ENCODE measurements at places on chromosomes 7 and 10. TPM values are rescaled to one million over a fixed set of nuclear protein-coding genes. Genes with fewer than 3 reads are reported as not detected.
A peak's percentile ranks its signal among the peaks of the same experiment; 100 is the strongest.

DNA sequence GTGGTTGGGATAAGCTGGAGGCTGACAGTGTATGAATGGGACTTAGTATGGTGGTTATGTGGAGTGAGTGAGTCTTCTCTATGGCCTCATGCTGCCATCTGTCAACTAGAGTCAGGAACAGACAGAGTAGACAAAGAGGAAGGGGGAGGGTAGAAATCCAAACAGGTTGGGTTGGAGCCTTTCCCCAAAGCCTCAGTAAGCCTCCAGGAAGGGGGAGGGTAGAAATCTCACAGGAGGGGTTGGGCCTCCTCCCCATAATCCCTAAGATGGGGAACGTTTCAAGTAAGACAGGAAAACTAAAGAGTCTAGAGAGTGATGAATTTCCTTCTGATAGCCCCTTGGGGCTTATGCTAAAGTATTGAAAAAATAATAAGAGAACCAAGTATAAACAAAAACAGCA is 2.0 kb upstream of the AKR1B15 start:
- DNase-seq, result peak; percentile 72
- H3K4me1 ChIP-seq, result peaks cover 34% of the 10 kb centered on the region
- peak overlapping the region; percentile 35 for H3K27ac ChIP-seq
- H3K4me3 ChIP-seq, result peak overlapping the region; percentile 47
- H3K36me3 ChIP-seq, result no peaks in the 10 kb centered on the region

The PSTK gene
- 7.9 TPM for total RNA-seq

The WEE2 gene
- not detected for total RNA-seq

DNA sequence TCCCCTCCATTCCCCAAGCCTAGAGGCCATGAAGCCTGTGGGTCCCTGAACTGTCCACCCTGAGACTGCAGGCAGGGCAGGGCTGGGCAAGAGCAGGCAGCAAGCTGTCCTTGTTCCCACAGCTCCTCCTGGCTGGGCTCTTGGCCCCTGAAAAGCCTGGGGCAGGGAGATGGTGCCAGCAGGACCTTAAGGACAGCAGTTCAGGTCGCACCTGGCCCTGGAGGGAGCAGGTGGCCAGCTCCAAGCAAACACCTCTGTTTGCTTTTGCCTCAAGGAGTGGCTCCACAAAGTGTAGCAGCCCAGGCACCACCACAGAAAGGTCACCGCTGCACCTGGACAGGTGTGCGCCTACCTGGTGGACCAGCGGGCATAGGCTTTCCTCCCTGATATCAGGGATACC is 5.2 kb downstream of the RET start:
- no peak overlapping the region for H3K27ac ChIP-seq
- H3K4me1 ChIP-seq, result no peaks in the 10 kb centered on the region
- DNase-seq, result no peak
- H3K36me3 ChIP-seq, result no peaks in the 10 kb centered on the region
- H3K27me3 ChIP-seq, result no peaks in the 10 kb centered on the region

DNA sequence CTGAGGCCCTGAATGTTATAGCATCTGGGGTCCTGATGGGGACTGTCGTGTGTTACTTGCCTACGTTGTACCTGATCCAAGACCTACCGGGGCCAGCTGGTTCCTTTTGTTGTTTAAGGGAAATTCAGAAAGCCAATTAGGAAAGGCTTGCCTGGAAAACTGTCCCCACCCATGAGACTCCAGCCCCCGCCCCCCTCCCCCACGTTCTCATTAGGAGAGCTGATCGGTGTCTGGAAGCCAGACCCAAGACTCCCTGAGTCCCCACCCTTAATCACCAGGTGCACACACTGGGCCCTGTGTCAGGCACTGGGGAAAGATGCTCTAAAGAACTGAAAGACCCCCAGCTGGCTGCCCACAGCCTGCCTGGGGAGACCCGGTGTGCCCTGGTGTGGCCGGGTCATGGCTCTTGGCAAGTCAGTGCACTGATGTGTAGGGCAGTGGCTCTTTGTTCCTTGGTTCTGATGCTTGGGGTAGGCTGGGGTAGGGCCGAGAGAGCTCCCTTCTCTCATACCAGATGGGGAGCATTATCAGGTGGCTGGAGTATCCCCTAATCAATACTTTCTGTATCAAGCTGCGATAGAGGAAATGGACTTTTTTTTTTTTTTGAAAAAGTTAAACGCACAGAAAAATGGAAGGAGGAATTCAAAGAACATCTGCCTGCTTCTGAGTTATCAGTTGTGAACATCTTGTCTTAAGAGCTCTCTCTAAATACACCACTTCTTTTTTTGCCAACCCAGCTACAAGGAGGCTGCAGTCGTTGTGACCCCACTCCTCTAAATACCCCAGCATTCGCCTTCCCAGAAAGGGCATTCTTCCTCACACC is 16.9 kb downstream of the TSPAN15 start:
- H3K27ac ChIP-seq, result peak overlapping the region; percentile 70
- H3K36me3 ChIP-seq, result no peaks in the 10 kb centered on the region
- no peak overlapping the region for H3K4me3 ChIP-seq
- DNase-seq, result no peak
- no peaks in the 10 kb centered on the region for H3K27me3 ChIP-seq

GRCh38 chr7:94251-94801 is 98.0 kb upstream of the FAM20C start:
- no peaks in the 10 kb centered on the region for H3K36me3 ChIP-seq
- no peak for DNase-seq
- H3K27me3 ChIP-seq, result no peaks in the 10 kb centered on the region
- H3K27ac ChIP-seq, result no peak overlapping the region
- no peak overlapping the region for H3K4me3 ChIP-seq

DNA sequence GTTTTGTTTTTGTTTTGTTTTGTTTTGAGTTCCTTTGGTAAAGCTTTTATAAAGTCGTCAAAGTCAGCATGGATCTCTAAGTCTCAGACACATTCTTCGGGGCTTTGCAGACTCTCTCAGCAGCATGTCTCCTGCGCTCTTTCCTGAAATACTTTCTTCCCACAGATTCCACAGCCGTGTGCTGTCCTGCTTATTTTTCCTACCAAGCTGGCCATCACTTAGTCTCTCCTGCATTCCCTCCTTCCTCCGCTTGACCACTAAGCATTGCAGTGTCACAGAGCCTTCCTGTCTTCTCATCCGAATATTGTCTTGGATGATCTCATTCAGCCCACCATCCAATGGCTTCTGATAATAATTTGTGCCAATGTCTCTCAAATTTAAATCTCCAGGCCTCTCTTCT is 434.3 kb upstream of the C7orf33 start:
- H3K27me3 ChIP-seq, result no peaks in the 10 kb centered on the region
- DNase-seq, result no peak
- H3K27ac ChIP-seq, result no peak overlapping the region

DNA sequence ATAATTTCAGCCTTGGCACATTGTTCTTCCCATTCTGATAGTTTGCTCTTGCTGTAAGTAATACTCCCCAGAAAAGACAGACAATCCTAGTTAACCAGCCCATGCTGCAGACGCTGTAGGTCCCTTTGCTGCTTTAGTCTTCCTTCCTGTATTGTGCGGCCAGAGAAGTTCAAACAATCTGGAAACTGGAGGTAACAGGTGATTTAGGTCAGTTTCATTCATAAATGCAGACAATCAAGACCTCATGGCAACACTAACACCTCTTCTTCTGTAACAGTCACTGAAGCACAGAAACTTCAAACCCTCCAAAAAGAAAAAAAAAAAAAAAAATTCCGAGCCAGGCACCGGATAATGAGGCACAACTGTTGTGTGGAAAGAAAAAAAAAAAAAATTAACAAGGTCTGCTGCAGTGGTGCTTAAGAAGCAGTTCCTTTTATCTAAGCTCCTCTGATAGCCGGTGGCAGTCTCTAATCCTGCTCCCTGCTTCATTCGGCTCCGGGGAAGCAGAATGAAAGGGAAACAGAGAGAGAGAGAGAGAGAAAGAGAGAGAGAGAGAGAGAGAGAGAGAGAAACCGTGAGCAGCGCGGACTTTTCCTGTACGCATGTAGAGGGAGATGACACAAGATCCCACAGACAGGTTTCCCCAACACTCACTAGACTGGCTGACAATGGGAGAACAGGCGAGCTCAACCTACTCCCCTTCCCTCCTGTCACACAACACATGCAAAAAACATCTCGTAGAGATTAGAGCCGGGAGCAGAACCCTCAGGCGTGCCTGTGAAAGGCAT is at the start of gene SEMA3A:
SEMA3A (minus strand) TSS at position 306 of the 788 bp plus-strand sequence; CDS start at position 103, 203 bp downstream.
- H3K27me3 ChIP-seq, result no peaks in the 10 kb centered on the region
- peak; percentile 93 for DNase-seq
- H3K4me1 ChIP-seq, result peaks cover 14% of the 10 kb centered on the region
- H3K4me3 ChIP-seq, result peak within 1 kb of the TSS; percentile 78
- no peaks in the 10 kb centered on the region for H3K36me3 ChIP-seq
- peak within 1 kb of the TSS; percentile 78 for H3K27ac ChIP-seq

The GPRIN2 gene
- not detected for total RNA-seq

The BLNK gene
- not detected for total RNA-seq

GRCh38 chr7:54788664-54789063 is 29.7 kb upstream of the SEC61G start:
- peaks cover 24% of the 10 kb centered on the region for H3K4me1 ChIP-seq
- no peaks in the 10 kb centered on the region for H3K36me3 ChIP-seq
- no peaks in the 10 kb centered on the region for H3K27me3 ChIP-seq
- H3K4me3 ChIP-seq, result no peak overlapping the region
- no peak overlapping the region for H3K27ac ChIP-seq

The NXPH1 gene
- total RNA-seq, result not detected

DNA sequence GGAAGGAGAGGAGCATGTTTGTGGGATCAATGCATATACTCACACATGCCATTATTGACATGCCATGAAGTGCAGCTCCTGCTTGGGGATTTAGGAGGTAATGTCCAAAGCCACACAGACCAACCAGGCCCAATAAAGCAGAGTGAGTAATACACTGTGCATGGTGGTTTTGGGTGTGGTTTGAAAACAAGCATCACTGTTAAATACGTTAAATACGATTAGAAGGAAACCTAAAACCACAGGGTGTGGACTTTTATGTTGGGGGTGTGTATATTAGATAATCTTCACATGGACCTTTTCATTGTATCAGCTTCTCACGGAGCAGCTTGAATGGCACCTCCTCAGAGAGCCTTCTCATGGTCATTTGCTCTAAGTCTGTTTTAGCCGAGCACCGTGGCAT is 10.4 kb upstream of the EIF3A start:
- no peak for DNase-seq
- no peaks in the 10 kb centered on the region for H3K27me3 ChIP-seq
- no peaks in the 10 kb centered on the region for H3K36me3 ChIP-seq
- no peak overlapping the region for H3K4me3 ChIP-seq
- H3K27ac ChIP-seq, result no peak overlapping the region

The ZNF804B gene
- 0.04 TPM for total RNA-seq

GRCh38 chr7:139682136-139683013 is 95.4 kb downstream of the HIPK2 start:
- H3K27ac ChIP-seq, result no peak overlapping the region
- H3K36me3 ChIP-seq, result no peaks in the 10 kb centered on the region
- no peak overlapping the region for H3K4me3 ChIP-seq
- no peak for DNase-seq
- H3K4me1 ChIP-seq, result no peaks in the 10 kb centered on the region
- H3K27me3 ChIP-seq, result no peaks in the 10 kb centered on the region

The SLC16A12 gene
- 0.18 TPM for total RNA-seq
